ENCODE measurements at places on chromosomes 3 and 15. TPM values are rescaled to one million over a fixed set of nuclear protein-coding genes. Genes with fewer than 3 reads are reported as not detected.

DNA sequence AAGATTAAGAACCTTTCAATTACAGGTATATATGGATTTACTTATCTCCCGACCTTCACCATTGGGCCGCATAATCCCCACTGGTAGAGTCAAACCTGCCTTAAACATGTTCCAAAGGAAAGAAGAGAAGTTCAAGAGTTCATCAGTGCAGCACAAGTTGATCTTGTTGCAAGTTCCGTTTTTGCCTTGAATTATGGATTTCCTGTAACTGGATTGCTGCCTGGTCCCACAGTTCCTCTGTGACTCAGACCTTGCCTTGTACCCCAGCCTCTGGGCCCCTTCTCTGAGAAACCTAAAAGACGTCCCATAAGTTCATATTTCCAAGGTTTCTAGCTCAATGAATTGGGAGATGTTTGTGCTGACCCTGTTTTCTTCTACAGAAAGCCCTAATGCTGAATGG, 112.5 kb upstream of the THBS1 start:
- no peak for DNase-seq

DNA sequence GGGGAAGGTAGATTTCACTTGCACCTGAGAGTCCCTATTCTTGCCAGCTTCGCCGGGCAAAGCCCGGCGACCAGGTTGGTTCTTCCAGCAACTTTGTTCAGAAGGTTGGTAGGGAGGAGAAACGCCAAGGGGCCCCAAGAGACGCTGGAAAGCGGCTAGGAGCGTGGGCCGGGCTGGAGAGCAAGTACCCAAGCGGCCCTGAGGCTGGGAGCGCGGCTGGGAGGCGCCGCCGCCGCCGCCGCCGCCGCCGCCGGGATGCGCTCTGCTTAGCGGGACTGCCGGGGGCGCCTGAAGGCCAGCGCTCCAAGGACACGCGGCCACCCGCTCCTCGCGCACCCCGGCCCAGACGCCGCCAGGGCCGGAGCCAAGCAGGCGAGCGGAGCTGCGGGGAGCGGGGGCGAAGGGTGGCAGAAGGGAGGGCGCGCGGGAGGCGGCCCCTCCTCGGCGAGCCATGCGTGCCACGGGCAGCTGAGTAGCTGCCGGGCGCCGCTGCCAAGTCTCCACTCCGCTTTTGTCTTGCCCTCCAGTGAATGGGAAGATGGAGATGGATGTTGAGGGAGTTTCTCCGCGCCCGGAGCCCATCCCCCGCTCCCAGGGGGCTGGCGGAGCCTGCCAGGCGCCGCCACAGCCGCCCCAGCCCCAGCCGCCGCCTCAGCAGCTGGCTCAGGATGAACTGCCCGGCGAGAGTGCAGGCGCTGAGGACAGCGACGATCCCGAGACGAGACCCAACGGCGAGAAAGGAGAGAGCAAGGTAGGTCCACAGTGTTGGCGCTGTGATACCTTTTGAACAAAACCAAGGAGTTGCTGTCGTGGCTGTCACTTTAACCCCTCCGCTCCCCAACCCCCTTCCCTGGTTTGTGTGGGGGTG, 227.4 kb upstream of the AZI2 start:
- DNase-seq, result no peak

GRCh38 chr15:47404877-47405276, 312.4 kb upstream of the SEMA6D start:
- DNase-seq, result no peak

- DNase-seq, result no peak
Observed at GRCh38 chr3:16073203-16073602, 101.3 kb upstream of the GALNT15 start.

- no peak for DNase-seq
Observed at GRCh38 chr3:49351521-49352011, 6.6 kb downstream of the GPX1 start.

DNA sequence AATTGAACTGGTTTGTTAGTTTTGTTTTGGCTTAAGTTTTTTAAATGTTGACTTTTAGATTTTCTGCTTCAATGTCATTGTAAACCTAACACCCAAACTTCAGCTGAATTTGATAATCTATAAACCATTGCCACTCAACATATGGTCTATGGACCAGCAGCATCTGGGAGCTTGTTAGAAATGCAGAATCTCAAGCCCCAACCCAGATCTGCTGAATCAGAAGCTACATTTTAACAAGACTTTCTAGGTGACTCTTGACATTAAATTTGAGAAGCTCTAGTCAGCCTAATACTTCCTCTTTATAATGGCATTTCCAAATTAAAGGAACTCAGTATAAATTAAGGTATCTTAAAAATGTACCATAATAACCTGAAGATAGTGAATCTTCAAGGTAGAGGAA, 96.5 kb upstream of the THRB start:
- DNase-seq, result no peak

DNA sequence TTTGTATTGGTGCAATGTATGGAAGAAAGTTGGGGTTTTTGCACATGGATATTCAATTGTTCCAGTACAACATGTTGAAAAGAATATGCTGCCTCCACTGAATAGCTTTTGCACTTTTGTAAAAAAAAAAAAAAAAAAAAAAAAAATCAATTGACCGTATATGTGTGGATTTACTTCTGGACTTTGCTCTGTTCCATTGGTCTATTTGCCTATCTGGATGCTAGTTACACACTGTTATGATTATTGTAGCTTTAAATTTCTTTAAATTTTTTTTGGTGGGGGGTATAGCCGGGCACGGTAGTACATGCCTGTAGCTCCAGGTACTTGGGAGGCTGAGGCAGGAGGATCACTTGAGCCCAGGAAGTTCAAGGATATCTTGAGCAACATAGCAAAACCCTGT, 52.5 kb downstream of the RPL39L start:
- no peak for DNase-seq

- no peak for DNase-seq
Observed at GRCh38 chr3:71714595-71714994, 10.6 kb downstream of the EIF4E3 start.

DNA sequence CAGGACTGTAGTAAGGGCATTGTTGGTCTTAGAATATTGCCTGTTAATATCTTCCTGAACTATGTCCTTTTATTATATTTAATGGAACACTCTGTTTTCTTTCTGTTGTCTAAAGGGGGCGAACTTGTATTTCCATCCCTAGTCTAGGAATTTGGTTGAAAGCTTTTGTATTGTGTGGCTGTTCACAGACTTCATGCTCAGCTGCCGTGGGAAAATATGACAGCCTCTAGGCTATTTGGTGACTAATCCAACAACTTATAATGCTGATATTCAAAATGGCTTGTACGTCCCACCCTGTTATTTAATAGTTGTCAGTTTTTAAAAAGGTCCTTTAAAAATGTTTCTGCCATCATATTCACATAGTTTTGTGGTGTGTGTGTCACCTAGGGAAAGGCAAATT, 202.6 kb downstream of the KLHL25 start:
- no peak for DNase-seq

ATP13A4 gene
- total RNA-seq, result 0.64 TPM

PPP1R14D gene
- total RNA-seq, result 4.9 TPM
